Endothelial cell of umbilical vein (primary cell): ENCODE measurements at places on chromosomes 7 and 10. TPM values are rescaled to one million over a fixed set of nuclear protein-coding genes. Genes with fewer than 3 reads are reported as not detected.

The LRMDA gene
- 7.0 and 18.0 TPM in 2 replicates for polyA plus RNA-seq

The TMEM236 gene
- 0.19 and 0.29 TPM in 2 replicates for polyA plus RNA-seq

The TUBAL3 gene
- polyA plus RNA-seq = not detected in 2 replicates

The SPDYE5 gene
- 0.05 TPM in 1 of 2 replicates, not detected in the other for polyA plus RNA-seq

The TSPAN12 gene
- 6.3 and 9.3 TPM in 2 replicates for polyA plus RNA-seq

- DNase-seq = no peak
These were observed 62.4 kb upstream of the C10orf90 start for GRCh38 chr10:126732868-126733267.

GRCh38 chr10:282294-283139 lies 147.3 kb downstream of the ZMYND11 start:
- no peak for DNase-seq

DNA sequence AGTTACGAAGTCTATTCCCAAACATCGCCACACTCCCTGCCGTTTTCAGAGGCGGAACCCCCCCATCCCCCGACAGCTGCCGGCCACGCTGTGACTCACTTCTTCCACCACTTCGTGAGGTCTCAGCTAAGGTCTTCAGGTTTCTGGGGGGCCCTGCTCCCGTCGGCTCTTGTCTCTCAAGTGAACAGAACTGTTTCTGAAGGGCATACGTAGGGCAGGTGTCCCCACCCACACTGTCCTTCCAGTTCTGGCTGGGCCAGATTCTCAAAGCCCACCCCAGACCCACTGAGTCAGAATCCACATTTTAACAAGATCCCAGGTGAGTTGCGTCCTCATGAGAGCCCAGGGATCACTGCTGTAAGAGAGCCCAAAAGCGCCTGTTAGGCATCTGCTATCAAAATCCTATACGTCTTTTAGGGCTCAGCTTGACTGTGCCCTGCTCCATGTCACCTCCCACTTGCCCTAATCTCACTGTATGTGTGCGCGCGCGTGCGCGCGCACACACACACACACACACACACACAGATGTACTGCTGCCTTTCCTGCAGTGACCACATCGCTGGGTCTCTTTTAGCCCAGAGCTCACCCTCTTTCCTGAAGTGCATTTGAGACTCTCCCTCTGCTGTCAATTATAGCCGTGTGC lies 78.8 kb downstream of the PROSER2 start:
- no peak for DNase-seq

- no peak for DNase-seq
These were observed 587.5 kb downstream of the PTPRN2 start for GRCh38 chr7:158000160-158000559.

DNA sequence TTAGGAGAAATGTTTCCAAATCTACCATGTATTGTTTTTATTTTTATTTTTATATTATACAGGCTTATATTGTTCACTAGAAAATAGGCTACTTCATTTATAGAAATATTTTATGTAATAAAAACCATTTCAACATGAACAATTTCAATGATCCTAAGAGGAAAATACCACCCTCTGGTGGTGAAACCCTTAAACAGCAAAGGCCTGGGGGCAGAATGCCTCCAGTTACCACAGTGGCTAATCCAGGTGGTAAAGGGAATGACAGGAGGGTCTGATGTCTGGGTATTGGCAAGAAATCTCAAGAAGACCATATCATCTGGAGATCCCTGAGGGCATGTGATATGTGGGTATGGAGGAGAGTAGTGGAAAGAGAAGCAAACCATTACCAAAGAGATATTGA lies 19.3 kb downstream of the MACC1 start:
- no peak for DNase-seq

GRCh38 chr7:137619181-137619580 lies 227.6 kb downstream of the DGKI start:
- no peak for DNase-seq

DNA sequence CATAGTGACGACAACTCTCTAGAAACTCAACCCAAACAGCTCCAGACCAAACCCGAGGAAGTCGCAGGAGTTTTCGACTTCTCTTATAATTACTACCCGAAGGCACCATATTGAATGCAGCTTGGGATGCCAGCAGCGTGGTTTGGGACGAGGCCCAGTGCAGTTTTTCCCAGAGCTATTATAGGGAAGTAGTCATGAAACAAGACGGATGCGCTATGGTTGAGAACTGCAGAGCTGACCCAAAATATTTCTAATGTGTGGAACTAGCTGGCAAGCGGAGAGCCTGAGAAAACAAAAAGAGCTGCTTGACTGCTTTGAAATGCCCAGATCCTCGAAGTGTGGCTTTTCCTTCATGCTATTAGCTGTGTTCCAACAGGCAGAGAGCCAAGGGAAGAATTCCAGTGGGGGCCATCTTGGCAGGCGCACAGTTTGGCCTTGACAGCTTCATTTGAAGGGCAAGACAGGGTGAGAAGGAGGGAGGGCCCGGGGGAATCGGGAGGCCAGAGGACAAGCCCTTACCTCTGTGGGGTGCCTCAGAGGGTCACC lies 122.7 kb downstream of the CUL2 start:
- DNase-seq = peak; percentile 26

DNA sequence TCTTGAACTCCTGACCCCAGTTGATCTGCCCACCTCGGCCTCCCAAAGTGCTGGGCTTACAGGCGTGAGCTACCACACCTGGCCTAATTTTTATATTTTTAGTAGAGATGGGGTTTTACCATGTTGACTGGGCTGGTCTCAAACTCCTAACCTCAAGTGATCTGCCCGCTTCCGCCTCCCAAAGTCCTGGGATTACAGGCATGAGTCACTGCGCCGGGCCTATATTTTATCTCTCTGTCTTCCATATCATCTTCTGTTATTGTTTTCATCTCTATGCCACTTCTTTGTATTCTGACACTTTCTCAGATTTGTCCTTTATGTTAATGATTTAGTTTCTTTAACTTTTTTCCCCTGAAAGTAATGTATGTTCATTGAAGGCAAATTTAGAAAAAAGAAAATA lies 55.0 kb upstream of the FMC1 start:
- no peak for DNase-seq

- no peak for DNase-seq
These were observed 72.5 kb downstream of the CXCL12 start for GRCh38 chr10:44312401-44312800.

- no peak for DNase-seq
These were observed 15.6 kb downstream of the HIBADH start for GRCh38 chr7:27647046-27647445.

GRCh38 chr10:86153751-86154150 lies 212.8 kb downstream of the GRID1 start:
- DNase-seq = no peak

DNA sequence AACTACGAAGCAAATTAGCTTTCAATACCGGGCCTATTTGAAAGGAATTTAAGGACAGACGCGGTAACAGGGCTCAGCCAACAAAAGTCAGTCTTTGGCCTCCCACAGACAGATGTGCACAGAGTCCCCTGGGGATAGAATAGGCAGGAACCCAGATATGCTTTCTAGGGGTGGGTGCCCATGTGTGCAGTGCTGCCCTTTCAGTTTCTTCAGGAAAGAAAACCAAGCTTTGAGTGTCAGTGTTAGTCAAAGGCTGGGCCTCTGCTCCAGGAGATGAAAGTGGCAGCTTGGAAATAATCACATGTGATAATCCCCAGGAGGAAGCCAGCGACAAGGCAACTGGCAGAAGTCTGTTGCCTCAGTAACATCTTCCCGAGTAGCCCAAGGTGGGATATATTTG lies 43.8 kb upstream of the CSTF2T start:
- no peak for DNase-seq

DNA sequence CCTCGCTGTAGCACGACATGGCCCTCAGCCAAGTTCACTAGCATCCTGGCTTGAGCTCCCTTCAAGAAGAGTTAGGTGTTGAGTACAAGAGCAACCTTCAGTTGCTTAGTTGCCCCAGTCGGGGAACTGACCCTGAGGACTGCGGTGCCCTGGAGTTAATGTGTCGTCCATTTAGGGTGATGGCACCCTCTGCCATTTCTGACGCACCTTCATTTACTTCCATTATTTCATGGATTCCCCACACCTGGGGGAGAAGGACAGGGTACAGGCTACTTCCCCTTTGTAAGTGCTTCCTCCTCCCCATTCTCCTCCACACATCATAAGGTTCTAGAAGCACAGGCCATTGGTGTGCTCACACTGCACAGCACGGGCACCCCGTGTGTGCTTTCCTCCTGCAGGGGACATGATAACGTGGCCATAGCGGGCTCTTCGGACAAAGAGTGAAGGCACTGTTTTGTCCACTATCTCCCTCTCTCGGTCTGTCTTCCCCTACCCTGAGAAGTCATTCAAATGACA lies 1.8 kb downstream of the ALOX5 start:
- no peak for DNase-seq

DNA sequence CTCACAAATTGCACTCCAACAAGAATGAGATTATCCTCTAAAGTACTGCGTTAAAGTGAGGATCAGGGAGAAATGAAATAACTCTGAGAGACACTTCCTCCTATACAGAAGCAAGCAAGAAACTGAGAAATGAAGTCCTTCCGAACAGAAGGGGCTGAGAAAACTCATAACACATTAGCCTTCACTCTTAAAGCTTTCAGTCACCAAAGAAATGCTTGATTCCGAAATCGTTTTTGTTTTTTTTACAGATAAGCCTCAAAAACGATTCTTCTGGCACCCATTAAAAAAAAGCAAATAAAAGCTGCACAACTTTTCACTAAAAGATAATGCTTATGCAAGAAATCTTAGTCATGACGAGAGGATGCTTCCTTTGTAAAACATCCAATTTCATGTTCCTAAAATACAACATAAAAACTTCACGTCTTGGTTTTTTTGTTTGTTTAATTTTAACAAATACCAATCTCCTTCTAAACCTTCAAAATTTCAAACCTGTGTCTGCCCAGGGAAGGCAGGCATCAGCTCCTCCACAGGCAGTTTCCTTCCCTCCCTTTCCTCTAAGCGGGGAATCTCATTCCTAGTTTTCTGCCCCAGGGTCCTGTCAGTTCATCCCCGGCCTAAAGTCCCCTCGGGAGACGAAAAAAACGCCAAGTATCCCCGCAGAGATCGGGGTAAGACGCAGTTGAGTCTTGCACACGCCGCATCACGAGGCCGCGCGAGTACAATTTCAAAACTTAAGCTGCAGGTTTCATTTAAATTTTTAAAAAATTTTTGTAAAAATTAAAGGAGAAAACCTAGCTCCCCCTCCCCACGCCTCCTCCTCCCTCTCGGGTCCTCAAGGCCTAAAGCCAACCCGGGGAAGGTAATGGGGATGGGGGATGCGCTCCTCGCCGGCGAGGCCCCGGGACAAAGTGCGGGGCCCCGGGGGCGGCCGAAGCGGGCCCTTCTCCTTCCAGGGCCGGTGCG lies 1.1 kb downstream of the BAZ1B start:
- DNase-seq = peak; percentile 40

DNA sequence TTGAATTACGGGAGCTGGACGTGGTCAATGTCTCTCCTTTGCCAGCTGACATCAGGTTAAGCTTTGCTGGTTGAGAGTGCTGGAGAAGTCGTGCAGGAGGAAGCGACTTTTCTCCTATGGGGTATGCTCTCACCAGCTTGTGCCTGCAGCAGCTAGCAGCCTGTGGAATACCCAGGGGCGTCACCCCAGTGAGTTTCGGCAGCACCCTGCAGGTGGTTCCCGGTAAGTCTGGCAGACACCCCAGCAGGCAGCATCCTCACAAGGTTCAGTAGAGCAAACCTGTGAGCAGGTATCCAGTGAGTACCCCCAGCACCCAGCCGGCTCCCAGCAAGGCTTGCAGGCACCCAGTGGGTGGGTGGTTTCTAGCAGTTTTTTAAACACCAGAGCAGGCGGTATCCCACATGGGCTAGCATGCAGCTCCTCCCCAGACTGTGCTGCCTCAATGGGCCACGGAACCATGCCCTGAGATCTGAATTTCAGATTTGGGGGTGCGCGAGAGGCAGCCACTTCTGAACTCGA lies 74.8 kb upstream of the SVIL start:
- no peak for DNase-seq

DNA sequence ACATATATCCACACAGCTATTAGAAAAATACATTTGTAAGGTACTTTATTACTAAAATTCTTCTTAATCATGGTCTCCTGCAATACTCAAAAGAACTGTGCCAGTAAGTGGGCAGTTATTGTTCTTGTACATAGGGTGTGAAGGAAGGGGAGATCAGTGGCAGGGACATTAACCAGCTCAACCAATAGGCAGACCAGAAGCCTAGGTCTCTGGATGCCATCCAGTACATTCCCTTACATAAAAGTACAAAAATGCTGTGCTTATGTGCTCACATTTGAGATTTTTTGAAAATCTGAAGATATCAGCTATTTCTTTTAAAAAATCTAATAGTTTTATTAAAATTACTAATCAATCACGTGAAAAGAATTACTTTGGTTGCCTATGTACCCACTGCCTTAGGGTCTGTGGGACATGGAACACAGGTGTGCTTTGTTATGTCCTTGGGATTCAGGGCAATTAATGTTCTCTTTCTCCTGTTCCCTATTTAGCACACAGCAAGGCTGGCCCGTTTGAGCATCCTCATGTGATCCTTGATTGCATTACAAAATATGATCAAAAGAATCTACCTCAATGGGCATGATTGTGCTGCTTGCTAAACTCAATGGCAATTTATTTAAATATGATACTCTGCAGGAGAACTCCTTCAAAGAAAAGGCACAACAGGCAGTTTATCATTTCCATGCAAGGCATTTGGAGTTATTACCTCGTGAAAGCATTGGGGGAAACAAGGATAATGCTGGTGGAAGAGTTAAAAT lies 22.7 kb downstream of the TWIST1 start:
- DNase-seq = no peak

DNA sequence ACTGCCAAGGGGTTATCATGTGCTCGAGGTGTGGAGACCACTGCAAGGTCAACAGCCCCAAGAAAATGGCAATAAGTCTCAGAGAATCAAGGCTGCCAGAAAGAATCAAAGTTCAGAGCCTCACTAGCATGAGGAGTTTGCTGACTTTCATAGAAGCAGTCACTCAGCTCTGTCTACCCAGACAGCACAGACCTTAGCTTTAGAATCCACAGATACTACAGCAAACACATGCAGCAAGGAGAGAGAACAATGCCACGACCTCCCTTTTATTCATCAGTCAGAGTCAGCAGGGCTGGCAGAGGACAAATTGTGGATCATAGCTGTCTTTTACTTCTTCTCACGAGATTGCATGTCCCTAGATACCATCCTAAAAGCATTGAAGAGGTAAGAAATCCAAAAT lies 121.3 kb downstream of the MBL2 start:
- no peak for DNase-seq

DNA sequence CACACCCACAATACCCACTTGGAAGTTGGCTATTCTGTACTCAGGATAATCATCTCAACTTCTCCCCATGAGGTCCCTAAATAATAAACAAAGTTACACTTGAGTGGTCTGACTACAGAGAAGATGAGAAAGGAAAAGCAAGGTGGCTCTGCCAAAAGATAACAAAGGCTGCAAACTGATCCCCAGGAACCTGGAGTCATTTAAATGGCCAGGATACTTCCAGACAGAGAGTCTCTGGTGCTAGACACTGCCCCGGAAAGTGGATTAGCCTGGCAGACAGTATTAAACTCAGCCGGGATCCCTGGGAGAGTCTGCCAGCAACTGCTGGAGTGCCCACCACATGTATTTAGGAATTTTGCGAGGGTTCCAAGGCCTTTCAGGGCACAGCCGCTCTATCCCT lies 93.7 kb downstream of the DGKI start:
- no peak for DNase-seq
